ENCODE measurements at places on chromosomes 5 and 9. TPM values are rescaled to one million over a fixed set of nuclear protein-coding genes. Genes with fewer than 3 reads are reported as not detected.

Gene GAS1
- polyA plus RNA-seq = 19.4 TPM

Gene SPATA6L
- polyA plus RNA-seq = 5.8 TPM

Gene WDR31
- polyA plus RNA-seq = 4.5 TPM

Gene NDUFB6
- 101 TPM for polyA plus RNA-seq

Gene NEURL1B
- polyA plus RNA-seq = 15.9 TPM

Gene MORN5
- 7.9 TPM for polyA plus RNA-seq

Gene MED22
- 41.2 TPM for polyA plus RNA-seq

Measured in spinal cord (tissue), 10 donors.